Endothelial cell of coronary artery (primary cell): ENCODE measurements at places on chromosomes 7 and 10. TPM values are rescaled to one million over a fixed set of nuclear protein-coding genes. Genes with fewer than 3 reads are reported as not detected.

SLC26A5 gene
- not detected in 2 replicates for total RNA-seq

OR2A5 gene
- not detected in 2 replicates for total RNA-seq

MRPS24 gene
- total RNA-seq: 54.9 and 62.5 TPM in 2 replicates

H2BK1 gene
- not detected in 2 replicates for total RNA-seq

PNLIPRP1 gene
- total RNA-seq: not detected in 2 replicates

PRPS1L1 gene
- total RNA-seq: not detected in 2 replicates

KLF14 gene
- not detected in 2 replicates for total RNA-seq

KCNIP2 gene
- 0.27 and 0.75 TPM in 2 replicates for total RNA-seq

RSPH10B gene
- under 0.01 and 0.09 TPM in 2 replicates for total RNA-seq

ALDH18A1 gene
- total RNA-seq: 85.0 and 113 TPM in 2 replicates

LIPF gene
- not detected in 2 replicates for total RNA-seq

ZNF3 gene
- total RNA-seq: 20.7 and 21.0 TPM in 2 replicates
